ENCODE measurements at places on chromosomes 11 and 22. TPM values are rescaled to one million over a fixed set of nuclear protein-coding genes. Genes with fewer than 3 reads are reported as not detected.

Gene PTPRCAP
- polyA plus RNA-seq: 0.27 TPM

Gene GLB1L2
- 0.18 TPM for polyA plus RNA-seq

Gene GLB1L3
- polyA plus RNA-seq: not detected

GRCh38 chr11:11558826-11559225 is 63.0 kb downstream of the GALNT18 start:
- DNase-seq: no peak

- no peak for DNase-seq
Measured at GRCh38 chr22:32744176-32744959, 57.1 kb upstream of the TIMP3 start.

- no peak for DNase-seq
Measured at GRCh38 chr11:85717429-85717828, 31.4 kb upstream of the CCDC89 start.

DNA sequence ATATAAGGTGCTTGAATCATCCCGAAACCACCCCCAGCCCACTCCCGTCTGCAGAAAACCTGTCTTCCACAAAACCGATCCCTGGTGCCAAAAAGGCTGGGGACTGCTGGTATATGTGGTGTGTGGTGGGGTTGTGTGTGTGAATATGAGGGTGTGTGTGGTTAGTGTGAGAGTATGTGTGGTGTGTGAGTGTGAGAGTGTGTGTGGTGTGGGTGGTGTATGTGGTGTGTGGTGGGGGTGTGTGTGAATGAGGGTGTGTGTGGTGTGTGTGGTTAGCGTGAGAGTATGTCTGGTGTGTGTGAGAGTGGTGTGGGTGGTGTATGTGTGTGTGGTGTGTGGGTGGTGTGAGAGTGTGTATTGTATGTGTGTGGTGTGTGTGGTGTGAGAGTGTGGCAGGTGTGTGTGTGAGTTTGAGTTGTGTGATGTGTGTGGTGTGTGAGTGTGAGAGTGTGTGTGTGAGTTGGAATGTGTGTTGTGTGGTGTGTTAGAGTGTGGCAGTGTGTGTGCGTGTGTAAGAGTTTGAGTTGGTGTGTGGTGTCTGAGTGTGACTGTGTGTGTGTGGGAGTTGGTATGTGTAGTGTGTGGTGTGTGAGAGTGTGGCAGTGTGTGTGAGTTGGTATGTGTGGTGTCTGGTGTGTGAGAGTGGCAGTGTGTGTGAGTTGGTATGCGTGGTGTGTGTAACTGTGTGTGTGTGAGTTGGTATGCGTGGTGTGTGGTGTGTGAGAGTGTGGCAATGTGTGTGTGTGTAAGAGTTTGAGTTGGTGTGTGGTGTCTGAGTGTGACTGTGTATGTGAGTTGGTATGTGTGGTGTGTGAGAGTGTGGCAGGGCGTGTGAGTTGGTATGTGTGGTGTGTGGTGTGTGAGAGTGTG is 6.5 kb downstream of the UPK3A start:
- no peak for DNase-seq

DNA sequence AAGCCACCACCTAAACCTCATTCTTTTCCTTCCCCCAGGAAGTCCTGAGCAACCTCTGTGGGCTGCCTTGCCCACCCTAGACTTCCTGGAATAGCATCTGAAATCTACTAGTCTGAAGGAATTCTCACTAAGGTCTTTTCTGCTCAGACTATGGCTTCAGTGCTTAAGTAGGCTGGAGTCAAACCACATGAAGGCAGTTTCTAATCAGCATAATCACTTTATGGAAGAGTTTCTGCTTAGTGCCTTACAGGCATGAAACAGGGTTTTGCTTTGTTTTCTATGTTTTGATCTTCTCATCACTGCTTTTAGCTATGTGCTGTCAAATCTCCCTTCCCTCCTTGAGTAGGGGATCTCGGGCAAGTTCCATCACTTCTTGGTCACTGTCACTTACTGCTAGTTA is 117.7 kb downstream of the WT1 start:
- no peak for DNase-seq

DNA sequence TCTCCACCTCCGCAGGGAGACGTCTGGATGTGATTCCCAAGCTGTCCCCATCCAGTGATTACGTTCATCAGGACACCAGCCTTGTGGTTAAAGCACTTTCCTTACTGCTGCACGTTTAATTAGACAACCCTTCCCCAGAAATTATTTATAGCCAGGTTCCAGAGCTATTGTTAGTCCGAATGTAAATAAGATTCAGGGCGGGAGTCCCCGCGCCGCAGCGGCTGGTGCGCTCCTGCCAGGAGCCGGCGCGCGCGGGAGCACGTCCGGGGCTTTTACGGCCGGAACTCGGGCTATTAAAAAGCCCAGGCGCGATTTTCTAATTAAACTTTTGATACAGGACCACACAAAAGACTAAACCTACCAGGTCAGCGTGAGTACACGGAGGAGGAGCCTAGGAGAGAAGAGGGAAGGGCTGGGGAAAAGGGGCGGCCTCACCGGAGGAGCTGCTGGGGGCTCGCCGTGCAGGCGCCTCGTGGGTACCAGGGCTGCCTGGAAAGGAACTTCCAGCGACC is 538.3 kb downstream of the OPCML start:
- no peak for DNase-seq

GRCh38 chr22:45673482-45674175 is 2.0 kb downstream of the ATXN10 start:
- no peak for DNase-seq

DNA sequence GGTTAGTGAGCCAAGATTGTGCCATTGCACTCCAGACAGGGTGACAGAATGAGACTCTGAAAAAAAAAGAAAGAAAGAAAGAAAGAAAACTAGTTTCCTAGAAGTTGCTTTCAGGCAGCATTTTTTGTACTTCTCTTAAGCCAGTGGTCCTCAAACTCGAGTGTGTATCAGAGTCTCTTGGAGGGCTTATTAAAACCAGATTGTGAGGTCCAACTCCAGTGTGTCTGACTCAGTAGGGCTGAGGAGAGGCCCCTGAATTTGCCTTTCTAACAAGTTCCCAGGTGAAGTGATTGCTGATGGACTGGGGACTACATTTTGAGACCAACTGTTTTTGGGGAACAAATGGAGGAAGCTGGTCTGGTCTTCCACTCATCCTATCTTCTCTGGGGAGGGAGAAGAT is 57.5 kb upstream of the VSTM5 start:
- DNase-seq: no peak

DNA sequence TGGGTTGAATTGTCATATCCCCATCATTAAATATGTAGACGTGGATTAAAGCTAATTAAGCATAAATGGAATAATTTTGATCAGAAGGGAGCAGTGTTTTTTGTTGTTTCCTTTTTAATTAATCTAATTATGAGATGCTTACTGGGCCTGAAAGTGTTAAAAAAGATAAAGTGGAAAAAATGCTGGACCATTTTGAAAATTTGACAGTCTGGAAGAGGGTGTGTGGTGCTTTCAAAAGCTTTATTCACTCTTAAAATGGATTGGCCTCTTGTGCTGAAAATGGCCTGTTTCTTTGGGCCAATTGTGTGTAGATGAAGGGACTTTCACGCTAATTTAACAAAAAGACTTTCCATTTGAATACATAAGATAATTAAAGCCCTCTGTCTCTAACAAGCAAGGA is 1.8 kb downstream of the TNRC6B start:
- DNase-seq: no peak

GRCh38 chr11:123195188-123196059 is at the start of gene CLMP:
Gene CLMP (minus strand): TSS chr11:123195248. CDS start chr11:123194940, 308 bp downstream.
- DNase-seq: no peak

Measured in BJ (cell line).